Activated gamma-delta T cell treated with Interleukin-2 at 50 U/mL for 16 hours (primary cell): ENCODE measurements at places on chromosomes 1 and 21.

DNA sequence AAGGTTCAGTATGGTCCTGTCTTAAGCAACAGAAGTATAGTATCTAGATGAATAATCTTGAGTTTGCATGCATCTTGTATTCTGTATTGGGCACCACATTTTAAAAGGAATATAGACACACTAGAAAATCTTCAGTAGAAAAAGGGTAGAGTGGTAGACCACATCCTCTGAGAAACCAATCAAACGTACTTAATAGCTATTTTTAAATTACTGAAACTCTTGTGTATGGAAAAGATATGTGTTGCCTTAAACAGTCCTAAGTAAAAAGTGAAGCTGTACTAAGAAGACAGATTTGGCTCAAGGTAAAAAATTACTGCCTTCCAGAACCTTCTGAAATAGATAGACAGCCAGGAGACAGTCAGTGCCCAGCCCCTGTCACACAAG is 3.1 kb downstream of the CTXND2 start:
- no peak for DNase-seq

- DNase-seq, result no peak
Measured at GRCh38 chr21:31161157-31161556, 122.9 kb upstream of the KRTAP19-8 start.

DNA sequence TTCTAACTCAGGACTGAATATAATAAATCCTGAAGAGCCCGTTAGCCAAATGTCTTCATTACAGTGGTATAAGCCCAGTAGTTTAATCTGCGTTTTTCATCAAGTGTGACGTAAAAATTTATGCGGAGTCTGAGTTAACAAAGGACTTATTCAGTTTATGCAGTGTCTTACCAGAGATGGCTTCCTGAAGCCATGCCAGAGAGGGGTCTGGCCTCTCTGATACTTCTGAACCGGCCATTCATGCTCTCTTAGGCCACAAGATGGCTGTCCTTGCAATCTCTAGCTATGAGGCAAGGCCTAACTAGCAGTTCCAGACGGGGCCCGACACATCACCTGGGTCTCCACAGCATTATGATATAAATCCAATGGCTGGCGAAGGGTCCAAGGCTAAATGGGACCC is 101.4 kb downstream of the TEX35 start:
- no peak for DNase-seq

- no peak for DNase-seq
Measured at GRCh38 chr1:208747979-208748378, 503.8 kb upstream of the PLXNA2 start.

GRCh38 chr1:156993426-156994147 is 52.0 kb downstream of the ARHGEF11 start:
- no peak for DNase-seq

GRCh38 chr1:150159550-150159949 is 9.8 kb downstream of the PLEKHO1 start:
- no peak for DNase-seq

DNA sequence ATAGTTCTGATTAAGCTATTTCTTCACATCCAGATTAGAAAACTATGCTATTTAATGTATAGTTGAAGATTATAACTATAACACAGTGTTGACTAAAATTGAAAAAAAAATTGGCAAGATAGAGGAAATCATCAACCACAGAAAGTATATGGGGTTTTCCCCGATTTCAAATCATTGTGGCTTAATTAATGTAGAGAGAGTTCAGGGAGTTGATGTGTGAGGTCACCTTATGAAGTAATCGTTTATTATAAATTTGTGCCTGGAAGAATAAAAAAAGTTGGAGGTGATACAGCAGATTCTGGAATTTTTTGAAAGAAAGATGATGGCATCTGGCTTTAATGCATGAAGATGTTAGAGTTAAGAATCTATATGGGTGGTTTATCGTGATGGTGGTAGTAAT is 84.3 kb downstream of the PTGS2 start:
- no peak for DNase-seq

GRCh38 chr1:25150985-25151495 is 81.3 kb downstream of the SYF2 start:
- no peak for DNase-seq

DNA sequence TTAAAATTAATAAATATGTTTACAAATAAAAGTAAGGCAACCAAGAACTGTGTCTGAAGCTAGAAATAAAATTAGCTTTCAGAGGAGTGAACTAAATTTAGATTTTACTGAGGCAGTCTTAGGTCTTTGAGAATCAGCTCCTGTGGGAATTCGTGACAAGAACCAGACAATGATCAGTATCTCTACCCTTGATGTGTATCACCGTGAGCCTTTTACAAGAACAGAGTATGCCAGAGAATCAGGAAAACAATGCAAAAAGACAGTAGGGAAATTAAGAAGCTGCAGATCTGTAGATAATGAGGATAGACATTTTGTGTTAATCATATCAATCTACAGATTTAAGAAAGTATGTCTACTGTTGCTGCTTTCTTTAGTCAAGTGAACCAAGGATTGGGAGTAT is 351.0 kb downstream of the COL11A1 start:
- no peak for DNase-seq

GRCh38 chr1:93448292-93448982 is 519 bp downstream of the FNBP1L start:
- DNase-seq, result no peak

GRCh38 chr1:16605532-16606505 is 7.5 kb downstream of the NBPF1 start:
- no peak for DNase-seq

GRCh38 chr1:91511386-91511785 is 10.7 kb downstream of the CDC7 start:
- DNase-seq, result no peak

DNA sequence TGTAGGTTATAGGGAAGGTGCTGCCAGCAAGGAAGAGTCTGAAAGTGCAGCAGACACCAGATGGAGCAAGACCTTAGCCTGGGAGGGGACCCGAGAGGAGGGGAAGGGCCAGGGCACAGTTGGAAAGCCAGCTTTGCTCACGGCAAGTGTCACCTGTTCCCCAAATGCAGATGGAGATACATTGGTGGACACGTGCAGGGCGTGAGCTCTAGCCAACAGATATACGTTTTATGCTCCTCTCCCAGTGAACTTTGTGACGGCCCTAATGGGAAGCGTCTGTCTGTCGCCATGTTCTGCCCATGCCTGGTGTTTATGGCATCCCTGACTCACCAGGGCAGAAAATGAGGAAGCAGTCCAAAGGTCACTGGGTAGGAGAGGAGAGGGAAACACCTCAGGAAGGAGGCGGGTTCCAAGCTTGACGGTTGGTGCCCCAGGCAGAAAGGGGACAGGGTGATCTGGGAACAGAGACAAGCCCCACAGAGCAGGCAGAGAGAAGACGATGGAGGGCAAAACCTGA is 7.6 kb downstream of the GPA33 start:
- DNase-seq, result no peak

DNA sequence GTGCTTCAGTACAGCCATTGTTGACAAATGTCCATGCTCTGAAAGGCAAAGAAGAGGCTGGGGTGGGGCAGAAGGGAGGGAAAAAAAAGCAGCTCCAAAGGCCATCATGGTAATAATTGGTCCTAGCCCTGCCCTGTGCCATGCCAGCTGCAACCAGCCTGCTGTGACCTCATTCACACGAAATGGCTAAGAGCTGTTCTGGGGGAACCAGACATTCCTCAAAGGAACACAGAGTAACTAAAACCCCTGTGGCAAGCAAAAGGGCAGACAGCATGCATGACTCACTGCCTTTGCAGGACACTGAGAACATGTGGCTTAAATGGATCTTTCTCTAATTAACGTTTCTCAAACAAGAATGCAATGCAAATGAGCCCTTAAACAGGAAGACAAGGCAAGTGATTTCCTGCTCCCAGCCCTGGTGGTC is 42.3 kb downstream of the STYXL2 start:
- no peak for DNase-seq

GRCh38 chr1:1968767-1969504 is 34.6 kb downstream of the CFAP74 start:
- DNase-seq, result no peak

DNA sequence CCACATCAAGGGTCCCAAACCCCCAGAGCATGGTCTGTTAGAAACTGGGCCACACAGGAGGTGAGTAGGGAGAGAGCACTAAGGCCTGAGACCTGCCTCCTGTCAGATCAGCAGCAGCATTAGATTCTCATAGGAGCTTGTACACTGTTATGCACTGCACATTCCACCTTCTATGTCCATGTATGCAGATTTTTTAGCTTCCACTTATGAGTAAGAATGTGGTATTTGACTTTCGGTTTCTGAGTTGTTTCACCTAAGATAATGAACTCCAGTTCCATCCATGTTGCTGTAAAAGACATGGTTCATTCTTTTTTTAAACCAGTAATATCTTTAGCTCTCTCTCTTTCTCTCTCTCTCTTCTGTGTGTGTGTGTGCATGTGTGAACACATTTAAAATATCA is 663 bp upstream of the GBP6 start:
- no peak for DNase-seq

- no peak for DNase-seq
Measured at GRCh38 chr1:202076050-202076511, 46.6 kb upstream of the GPR37L1 start.

- DNase-seq, result no peak
Measured at GRCh38 chr1:97565886-97566285, 354.9 kb downstream of the DPYD start.

DNA sequence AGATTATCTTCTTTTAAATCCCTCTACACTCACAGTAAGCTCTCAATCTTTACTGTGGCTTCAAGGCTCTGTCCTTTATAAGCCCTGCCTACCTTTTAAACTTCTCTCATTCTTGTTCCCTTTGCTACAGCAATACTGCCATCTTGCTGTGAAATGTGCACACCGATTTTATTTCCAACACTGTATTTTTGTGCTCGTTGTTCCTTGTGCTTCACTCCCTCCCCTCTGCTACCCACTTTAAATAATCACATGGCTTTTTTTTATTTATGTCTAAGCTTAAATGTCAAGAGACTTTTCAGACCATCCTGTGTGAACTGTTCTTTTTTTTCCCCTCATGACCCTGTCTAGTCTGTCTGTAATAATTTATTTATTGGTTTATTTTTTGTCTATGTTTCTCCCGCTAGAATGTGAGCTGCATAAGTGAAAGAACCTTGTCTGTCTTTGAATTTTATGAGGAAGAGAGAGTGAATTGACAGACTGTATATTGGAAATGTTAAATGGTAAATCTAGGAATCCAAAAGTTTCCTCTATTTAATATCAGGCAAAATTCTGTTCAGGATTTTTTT is 45.7 kb downstream of the ABCD3 start:
- DNase-seq, result no peak

- DNase-seq, result no peak
Measured at GRCh38 chr1:234941321-234942011, 187.2 kb downstream of the TOMM20 start.

- DNase-seq, result no peak
Measured at GRCh38 chr1:117060441-117061317, 553 bp downstream of the TTF2 start.

DNA sequence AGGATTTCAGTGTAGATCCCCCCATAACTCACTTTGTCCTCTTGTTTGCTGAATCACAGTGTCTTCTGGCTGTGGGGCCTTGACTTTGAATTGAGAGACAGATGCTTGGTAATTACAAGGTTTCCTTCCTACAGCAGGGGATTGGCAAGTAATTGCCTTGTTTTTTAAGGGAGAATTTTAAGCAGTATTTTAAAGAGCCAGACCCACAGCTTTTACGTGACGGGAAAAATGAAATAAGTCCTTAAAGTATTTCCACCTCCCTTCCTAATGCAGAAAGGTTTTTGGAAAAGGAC is 41.0 kb downstream of the PGBD5 start:
- DNase-seq, result no peak

DNA sequence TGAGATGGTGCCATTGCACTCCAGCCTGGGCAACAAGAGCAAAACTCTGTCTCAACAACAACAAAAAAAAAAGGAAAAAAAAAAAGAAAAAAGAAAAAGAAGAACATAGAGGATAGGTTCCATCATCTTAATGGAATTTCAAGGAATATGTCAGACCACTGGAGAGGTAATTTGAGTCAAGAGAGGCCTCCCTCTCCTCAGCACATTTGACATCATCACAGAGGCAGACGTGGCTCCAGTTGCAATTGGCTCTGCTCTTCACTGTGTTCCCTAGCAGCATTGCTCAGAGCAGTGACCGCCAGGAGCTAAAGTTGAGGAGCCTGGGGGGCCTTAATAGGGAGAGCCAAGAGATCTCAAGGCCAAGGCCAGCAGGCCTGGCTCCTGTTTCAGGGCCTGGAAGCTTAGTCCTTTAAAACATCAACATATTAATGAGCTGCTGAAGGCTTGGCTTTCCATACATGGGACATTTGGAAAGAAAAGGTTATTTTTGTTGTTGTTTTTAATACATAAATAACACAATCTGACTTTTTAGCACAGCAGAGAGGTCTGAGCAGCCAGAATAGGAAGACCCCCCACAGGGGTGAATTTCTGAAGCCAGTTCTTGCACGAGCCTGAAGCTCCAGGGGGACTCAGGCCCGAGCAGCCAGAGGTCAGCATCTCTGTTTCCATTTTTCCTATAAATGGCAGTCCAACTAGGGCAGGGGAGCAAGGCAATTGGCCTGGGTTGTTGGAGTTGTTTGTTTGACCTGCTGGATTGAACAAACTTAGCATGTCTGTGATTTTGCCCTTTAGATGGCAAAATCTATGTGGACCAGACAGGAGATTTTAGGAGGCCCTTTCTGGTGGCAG is 118.3 kb upstream of the FGGY start:
- DNase-seq, result no peak

DNA sequence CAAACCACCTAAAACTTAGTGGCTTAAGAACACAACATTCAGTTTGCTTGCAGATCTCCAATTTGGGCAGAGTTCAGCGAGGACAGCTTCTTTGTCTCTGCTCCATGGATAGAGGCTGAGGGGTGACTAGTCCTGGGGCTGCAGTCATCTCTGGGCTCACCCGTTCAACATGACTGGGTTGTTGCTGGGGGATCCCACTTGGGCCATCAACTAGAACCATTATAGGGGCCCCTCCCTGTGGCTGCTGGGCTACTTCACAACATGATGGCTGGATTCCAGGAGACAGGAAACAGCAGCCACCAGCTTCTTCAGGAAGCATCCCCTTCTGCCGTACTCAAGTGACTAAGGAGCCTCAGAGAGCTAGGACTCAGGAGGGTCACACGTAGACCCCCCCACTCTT is 140.9 kb downstream of the RHOU start:
- DNase-seq, result no peak

DNA sequence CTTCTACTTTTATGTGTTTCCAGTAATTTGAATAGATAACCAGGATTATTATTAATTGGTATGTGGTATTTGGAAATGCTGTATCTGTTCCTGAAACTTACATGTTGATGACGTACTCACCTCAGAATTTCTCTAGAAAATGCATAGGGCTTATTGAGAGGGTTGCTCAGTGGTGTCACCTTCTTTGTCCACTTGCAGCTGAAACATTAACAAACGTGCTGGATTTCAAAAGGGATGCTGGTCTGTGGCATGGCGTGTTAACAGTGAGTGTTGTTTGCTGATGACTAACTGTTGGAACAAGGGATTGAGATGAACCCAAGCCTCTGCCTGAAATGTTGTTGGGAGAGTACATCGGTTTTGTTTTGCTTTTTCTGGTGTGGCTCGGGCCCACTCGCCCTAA is 67.9 kb downstream of the S100B start:
- DNase-seq, result no peak

DNA sequence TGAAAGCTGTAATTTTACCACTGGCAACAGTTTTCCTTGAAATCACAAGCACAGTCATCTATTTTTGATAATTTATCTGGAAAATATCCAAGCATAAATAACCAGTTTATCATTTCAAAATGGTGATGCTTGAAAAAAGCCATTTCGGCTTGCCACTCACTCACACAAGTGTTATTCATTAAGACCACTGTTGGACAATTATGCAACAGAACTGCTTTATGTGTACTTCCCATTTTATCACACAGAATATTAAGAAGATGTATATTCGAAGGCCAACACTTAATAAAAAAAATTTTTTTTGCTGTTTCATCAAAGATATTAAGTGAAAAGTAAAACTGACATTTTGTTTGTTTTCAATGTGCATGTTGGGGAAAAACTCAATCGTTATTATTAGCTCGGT is 62.3 kb downstream of the EIF4G3 start:
- no peak for DNase-seq
